Upper lobe of right lung (tissue), 1 donor: ENCODE measurements at places on chromosomes 7 and 10. TPM values are rescaled to one million over a fixed set of nuclear protein-coding genes. Genes with fewer than 3 reads are reported as not detected.
A peak's percentile ranks its signal among the peaks of the same experiment; 100 is the strongest.

The KLLN gene
- 0.41 TPM for total RNA-seq

The GPC2 gene
- 0.49 TPM for total RNA-seq

The RAPGEF5 gene
- 139 TPM for total RNA-seq

The CEP55 gene
- total RNA-seq: 0.35 TPM

The C10orf67 gene
- 1.6 TPM for total RNA-seq

The SLC13A1 gene
- not detected for total RNA-seq

DNA sequence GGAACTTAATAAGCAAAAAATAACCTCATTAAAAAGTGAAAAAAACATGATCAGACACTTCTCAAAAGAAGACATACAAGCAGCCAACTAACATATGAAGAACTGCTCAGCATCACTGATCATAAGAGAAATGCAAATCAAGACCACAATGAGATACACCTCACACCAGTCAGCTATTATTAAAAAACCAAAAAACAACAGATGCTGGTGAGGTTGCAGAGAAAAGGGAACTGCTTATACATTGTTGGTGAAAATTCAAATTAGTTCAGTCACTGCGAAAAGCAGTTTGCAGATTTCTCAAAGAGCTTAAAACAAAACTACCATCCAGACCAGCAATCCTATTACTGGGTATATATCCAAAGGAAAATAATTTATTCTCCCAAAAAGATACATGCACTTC lies 513.3 kb downstream of the MDFIC start:
- no peak for DNase-seq

DNA sequence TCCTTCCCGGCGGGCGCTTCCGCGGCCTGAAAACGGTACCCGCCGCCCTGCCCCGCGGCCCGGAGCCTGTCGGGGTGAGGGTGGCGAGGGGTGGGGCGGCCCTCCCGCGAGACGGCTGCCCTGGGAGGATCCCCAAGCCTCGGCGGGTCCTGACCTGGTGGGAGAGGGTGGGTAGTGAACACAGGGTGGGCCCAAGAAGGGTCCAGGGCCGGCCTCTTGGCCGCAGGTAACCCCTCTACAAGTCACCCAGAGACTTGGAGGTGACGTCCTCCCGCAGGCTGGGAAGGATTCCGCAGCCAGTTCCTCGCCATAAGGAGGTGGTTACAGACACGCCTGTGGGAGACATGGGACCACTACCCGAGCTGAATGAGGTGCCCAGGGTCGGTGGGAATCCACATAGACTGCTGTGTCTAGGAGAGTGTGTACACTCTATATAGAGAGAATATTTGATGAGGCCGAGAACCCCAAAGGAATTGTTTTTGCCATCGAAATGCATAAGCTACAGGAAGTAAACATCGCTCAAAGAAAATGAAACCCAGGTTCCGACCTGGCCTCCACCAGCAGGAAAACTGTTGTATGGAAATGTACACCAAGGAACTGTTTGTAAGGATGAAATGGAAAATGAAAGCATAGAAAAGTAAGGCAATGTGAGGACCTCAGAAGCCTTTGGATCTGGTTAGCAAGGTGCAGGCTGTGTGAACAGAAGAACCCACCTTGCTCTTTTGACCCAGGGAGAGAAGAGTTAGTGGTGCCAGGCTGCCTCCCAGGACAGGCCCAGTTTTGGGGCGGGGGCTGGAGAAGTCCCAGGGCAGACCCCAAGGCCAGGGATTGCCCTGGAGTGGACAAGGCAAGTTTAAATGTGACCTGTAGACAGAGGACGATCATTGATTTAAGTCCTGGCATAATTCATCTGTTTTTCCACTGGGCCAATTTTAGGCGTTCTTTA lies 659 bp downstream of the OPTN start:
- DNase-seq: peak; percentile 72

- DNase-seq: peak; percentile 28
Observed at GRCh38 chr10:12534824-12535223, 185.5 kb downstream of the CAMK1D start.

GRCh38 chr10:46310143-46310514 lies 23.3 kb downstream of the ANTXRL start:
- peak; percentile 53 for DNase-seq

GRCh38 chr10:104492329-104492940 lies 138.8 kb downstream of the CFAP58 start:
- no peak for DNase-seq

- DNase-seq: peak; percentile 20
Observed at GRCh38 chr10:44416021-44416771, 31.3 kb upstream of the CXCL12 start.

DNA sequence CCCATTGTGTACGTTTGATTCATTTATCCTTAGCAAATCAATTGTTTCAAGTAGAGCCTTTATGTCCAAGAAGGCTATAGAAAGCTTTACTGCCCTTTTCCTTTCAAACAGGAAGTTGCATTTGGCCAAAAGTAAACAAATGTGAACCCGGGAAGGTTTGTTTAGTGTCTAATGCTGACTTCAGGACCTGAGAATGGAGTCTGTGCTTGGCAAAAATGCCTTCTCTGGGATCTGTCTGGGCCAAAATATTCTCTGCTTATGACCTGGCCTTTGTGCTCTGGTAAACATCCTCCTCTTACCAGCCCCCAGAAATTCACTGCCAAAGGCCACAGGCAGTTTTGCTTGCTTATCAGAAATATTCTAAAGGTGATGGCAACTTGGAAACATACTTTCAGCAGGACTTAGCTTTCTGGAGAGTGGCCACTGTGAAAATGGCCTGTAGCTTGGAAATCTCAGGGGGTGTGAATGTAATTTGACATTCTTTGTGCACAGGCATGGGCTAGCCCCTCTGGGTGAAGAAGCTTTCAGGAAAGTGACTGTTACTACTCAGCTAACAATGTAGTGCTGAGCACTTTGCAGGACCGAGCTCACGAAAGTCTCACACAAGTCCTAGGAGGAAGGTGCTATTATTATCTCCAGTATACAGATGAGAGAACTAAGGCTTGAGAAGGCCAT lies 199.5 kb downstream of the PTEN start:
- DNase-seq: no peak

- no peak for DNase-seq
Observed at GRCh38 chr10:114266521-114266920, 27.5 kb downstream of the VWA2 start.

DNA sequence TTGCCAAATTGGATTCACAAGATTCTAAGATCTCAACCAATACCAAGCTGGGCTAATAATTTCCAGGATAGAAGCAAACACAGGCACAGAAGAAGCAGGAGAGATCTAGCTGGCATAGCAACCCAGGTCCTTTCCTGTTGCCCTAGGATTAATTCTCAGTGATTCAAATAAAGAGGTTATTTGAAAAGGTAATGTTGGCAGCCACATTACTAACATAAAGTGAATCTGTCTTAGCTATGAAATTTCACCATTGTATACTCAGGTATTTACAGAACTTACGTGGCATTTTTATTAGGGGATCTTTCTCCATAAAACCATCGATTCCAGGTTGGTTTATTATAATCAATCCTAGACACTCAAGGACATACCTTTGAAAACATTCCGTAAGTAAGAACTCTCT lies 379.3 kb upstream of the POM121L12 start:
- no peak for DNase-seq

DNA sequence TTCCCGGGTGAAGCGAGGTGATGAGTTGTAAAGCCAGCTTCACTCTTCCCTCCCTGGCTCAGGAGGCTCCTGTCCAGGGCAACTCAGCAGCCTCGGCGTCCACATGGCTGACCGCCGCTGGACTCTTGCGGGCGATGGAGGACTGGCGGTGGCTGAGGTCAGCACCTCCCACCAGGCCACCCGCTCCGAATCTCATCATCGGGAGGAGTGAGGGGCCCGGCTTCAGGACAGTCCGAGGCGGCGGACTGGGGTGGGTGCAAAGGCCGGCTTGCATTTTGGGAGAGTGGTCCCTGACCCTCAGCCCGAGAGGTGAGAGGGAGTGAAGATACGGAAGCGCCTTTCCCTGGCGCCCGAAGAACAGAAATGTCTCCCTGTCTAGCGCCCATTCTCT lies 759 bp downstream of the DNAJB12 start:
- DNase-seq: peak; percentile 74

GRCh38 chr10:62545160-62546066 lies 171.2 kb downstream of the ZNF365 start:
- no peak for DNase-seq

GRCh38 chr10:82742478-82742877 lies 867.5 kb downstream of the NRG3 start:
- no peak for DNase-seq

DNA sequence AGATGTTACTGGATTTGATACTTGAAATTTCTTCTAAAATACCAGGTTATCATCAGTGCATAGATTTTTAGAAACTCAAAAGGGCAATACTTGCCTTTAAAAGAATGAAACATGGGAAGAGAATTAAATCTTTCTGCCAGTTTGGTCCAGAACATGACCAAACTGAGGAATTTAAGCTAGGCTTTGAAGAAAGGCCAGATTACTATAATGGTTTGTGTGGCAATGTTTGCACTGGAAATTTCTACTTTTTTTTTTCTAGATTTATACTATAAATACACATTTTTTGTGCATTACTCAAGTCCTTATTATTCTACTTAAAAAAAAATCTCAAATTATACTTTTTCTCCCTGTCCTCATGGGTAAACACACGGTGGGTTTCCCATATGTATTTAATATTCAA lies 9.2 kb downstream of the MKX start:
- DNase-seq: no peak

GRCh38 chr7:110253093-110253492 lies 837.8 kb upstream of the LRRN3 start:
- DNase-seq: no peak

DNA sequence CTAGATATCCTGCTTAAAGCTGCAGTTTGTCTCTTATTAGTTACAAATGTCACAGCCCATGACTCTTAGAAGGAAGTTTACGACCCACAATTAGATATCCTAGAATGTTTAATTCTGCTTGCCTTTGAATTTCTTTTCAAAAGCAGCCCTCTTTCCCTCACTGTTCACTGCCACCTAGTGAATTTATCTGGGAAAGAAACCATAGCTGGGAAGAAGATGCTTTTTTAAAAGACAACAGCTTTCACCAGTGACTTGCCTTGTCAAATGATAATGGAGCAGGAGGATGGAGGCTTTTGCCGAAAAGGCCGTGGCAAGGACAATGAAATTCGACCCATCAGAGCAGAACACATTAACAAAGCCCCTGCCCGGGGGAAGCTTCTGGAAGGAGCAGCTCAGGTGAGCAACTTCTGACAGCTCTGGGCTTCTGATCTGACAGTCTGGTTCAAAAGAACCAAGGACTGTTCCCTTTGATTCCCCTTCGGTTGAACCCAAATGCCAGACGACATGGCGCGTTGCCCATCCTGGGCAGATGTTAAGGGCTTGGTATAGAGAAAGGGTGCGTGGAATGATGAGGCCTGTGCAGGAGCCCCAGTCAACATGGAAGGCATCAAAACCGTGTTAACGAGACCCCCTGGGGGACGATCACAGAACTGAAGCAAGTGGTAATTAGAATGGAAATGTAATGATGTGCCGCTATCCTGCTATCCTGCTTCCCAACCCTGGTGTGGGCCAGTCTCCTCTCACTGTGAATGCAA lies 236.8 kb downstream of the FRMD4A start:
- DNase-seq: no peak

GRCh38 chr7:36884351-36884750 lies 160.1 kb upstream of the AOAH start:
- DNase-seq: no peak

DNA sequence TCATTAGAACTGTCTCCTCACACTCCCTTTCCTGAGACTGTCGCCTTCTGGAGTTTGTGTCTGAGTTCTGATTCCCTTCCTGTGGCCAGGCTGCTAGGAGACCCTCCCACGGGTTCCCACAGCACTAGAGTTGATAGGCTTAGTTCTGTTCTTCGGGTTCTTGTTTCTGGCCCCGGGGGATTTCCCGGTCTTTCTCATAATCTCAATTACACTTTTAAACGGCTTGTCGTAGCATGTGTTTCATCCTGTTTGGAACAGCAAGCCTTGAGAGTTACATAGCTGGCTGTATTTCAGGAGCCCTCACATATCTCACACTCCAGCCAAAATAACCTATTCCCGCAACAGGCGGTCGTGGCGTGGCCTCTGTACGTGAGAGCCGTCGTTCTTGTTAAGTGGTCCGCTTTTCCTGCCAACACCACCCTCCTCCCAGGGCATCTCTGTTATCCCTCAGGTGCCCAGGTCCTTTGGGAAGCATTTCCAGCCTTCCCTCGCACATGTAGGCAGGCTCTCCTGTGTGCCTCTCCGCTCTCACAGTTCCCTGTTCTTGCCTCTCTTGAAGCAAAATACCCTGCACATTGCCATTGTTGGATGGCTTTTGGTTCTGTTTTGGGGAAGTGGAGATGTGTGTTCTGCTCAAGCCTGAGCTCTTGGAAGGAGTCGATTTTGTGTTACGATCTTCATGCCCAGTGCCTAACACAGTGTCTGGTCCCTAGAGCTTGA lies 46.0 kb downstream of the CDC123 start:
- no peak for DNase-seq

GRCh38 chr10:2380218-2380617 lies 642.9 kb upstream of the ADARB2 start:
- DNase-seq: no peak

GRCh38 chr7:86898171-86898570 lies 161.3 kb downstream of the ELAPOR2 start:
- no peak for DNase-seq

DNA sequence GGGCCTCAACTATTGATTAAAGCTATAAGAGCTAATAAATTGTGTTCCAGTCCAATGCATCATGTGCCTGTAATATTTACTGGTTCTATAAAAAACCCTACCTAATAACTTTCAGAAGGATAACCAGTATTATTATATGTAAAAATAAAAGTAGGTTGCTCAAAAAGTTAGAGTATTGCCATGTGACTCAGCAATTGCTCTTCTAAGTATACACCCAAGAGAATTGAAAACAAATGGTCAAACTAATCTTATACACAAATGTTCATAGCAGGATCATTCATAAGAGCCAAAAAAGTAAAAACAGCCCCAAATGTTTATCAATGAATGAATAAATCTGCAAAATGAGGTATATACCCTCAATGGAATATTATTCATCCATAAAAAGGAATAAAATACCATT lies 89.5 kb upstream of the TES start:
- no peak for DNase-seq

DNA sequence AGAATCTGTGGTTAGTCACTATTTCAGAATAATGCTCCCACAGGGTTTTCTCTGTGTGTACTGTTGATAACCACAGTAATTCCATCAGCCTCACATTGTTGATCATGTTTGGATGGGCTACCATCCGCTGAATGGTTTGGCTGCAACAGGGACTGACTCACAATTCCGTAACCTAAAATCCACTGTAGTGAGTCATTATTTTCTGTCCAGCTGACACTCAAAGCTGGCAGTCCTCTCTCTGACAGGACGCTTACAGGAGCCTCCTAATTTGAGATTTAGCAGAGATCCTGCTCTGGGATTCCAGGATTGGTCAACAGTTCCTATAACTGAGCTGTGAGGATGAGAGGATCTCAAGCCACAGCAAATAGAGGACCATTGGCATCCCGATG lies 32.7 kb downstream of the VWA2 start:
- DNase-seq: no peak

- DNase-seq: no peak
Observed at GRCh38 chr7:54878339-54878738, 119.3 kb upstream of the SEC61G start.

- DNase-seq: no peak
Observed at GRCh38 chr7:33048257-33048656, 14.3 kb downstream of the NT5C3A start.
